Placental epithelial cell (primary cell): ENCODE measurements at places on chromosomes 1 and 21. TPM values are rescaled to one million over a fixed set of nuclear protein-coding genes. Genes with fewer than 3 reads are reported as not detected.

The CFAP141 gene
- not detected in 2 replicates for total RNA-seq

The AMY1A gene
- total RNA-seq: not detected in 2 replicates

The SV2A gene
- total RNA-seq: 2.1 and 2.7 TPM in 2 replicates

The OR6K2 gene
- not detected in 2 replicates for total RNA-seq

The UTS2 gene
- not detected in 2 replicates for total RNA-seq

The OVAAL gene
- not detected in 2 replicates for total RNA-seq

The HSPA13 gene
- 27.5 and 49.3 TPM in 2 replicates for total RNA-seq

The CA6 gene
- total RNA-seq: not detected in 2 replicates

The ADAMTS4 gene
- under 0.01 TPM in 1 of 2 replicates, not detected in the other for total RNA-seq

The SZT2 gene
- 38.4 and 45.5 TPM in 2 replicates for total RNA-seq

The RIMKLA gene
- total RNA-seq: under 0.01 TPM in 1 of 2 replicates, not detected in the other

The CCDC24 gene
- 5.5 and 9.0 TPM in 2 replicates for total RNA-seq

The ZSCAN20 gene
- 11.4 and 11.9 TPM in 2 replicates for total RNA-seq

The UQCRHL gene
- total RNA-seq: 0.65 and 2.7 TPM in 2 replicates

The NPHS2 gene
- total RNA-seq: not detected in 2 replicates

The ITLN1 gene
- total RNA-seq: 0.79 TPM in 1 of 2 replicates, not detected in the other

The CLDN17 gene
- not detected in 2 replicates for total RNA-seq

The WNT2B gene
- 3.6 and 5.5 TPM in 2 replicates for total RNA-seq

The RPE65 gene
- total RNA-seq: not detected in 2 replicates

The MFN2 gene
- 38.9 and 65.7 TPM in 2 replicates for total RNA-seq

The LENEP gene
- total RNA-seq: 3.9 TPM in 1 of 2 replicates, not detected in the other

The GPR61 gene
- total RNA-seq: 0.43 TPM in 1 of 2 replicates, not detected in the other

The NUAK2 gene
- 6.3 and 18.3 TPM in 2 replicates for total RNA-seq

The CYP4A22 gene
- not detected in 2 replicates for total RNA-seq

The RORC gene
- not detected in 2 replicates for total RNA-seq

The TMCC2 gene
- total RNA-seq: under 0.01 and 1.1 TPM in 2 replicates

The PROX1 gene
- total RNA-seq: 0.79 and 1.2 TPM in 2 replicates

The NBPF26 gene
- 4.6 and 28.7 TPM in 2 replicates for total RNA-seq

The CFHR4 gene
- total RNA-seq: not detected in 2 replicates

The NHLH2 gene
- total RNA-seq: under 0.01 TPM in 1 of 2 replicates, not detected in the other

The S100A8 gene
- not detected in 2 replicates for total RNA-seq

The TGFBR3 gene
- total RNA-seq: 7.6 and 25.1 TPM in 2 replicates

The TNFSF4 gene
- total RNA-seq: 0.79 and 2.8 TPM in 2 replicates

The EVI5 gene
- 38.7 and 57.3 TPM in 2 replicates for total RNA-seq

The KCNA3 gene
- total RNA-seq: not detected in 2 replicates

The LCK gene
- total RNA-seq: 1.2 and 2.4 TPM in 2 replicates

The KRTAP13-3 gene
- total RNA-seq: not detected in 2 replicates

The RAVER2 gene
- total RNA-seq: 0.65 and 1.6 TPM in 2 replicates

The EXTL1 gene
- total RNA-seq: 4.7 and 6.7 TPM in 2 replicates

The NHLH1 gene
- total RNA-seq: under 0.01 and 0.11 TPM in 2 replicates

The CCDC27 gene
- total RNA-seq: not detected in 2 replicates

The IFT25 gene
- total RNA-seq: 28.3 and 38.5 TPM in 2 replicates

The PIGR gene
- total RNA-seq: not detected in 2 replicates

The ZYG11A gene
- 0.76 and 2.0 TPM in 2 replicates for total RNA-seq

The CFHR2 gene
- total RNA-seq: not detected in 2 replicates

The FOXE3 gene
- not detected in 2 replicates for total RNA-seq

The ATP1B1 gene
- total RNA-seq: 92.8 and 201 TPM in 2 replicates

The VHLL gene
- total RNA-seq: 0.87 TPM in 1 of 2 replicates, not detected in the other

The DPT gene
- not detected in 2 replicates for total RNA-seq
